ENCODE measurements at places on chromosomes 3 and 15.
A peak's percentile ranks its signal among the peaks of the same experiment; 100 is the strongest.

DNA sequence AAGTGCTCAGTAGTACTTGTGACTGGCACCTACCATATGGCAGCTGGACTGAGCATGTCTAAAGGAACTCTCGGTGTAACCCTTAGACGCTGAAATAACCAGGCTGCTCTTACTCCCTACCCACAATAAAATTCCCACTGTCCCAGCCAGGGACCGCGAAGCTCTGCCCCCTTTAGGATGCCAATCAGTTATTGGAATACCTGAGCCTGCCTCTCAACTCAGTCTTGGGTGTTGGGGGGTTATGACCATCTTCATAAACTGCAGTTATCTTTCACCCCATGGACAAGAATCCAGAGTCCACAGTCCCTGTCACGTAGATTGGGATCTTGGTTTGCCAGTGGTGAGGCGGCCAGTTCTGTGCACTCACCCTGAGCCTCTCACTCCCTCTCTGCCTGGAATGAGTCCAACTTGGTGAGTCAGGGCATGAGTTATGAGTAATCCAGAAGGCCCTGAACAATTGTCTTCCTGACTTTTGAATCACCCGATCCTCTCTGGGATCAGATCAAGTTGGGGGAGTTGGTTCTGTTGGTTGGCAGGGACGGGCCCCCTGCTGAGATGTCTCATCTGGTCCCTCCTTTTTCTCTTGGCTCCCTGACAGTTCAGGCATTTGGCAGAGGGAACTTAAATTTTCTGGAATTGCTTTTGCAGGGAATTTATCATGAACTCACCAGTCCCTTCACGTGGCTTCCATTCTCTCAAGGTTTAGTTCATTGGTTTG, 120.1 kb upstream of the UBE2E1 start:
- no peak for DNase-seq

DNA sequence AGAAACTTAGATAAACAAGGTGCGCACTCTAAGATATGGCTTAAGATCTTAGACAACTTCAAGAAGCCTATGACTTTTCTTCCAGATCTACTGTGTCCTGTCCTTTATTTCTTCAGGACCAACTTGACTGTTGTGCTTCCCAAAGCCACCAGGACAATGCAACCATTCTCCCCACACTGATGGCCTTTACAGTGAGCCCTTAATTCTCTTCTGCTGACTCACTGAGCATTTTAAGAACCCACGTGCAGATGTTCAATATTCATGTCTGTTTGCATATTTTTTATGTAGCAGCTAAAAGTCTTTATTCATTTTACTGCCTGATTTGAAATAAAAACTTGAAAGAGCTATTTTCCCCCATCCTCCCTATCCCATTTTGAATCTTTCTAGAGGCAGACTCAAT, 103.3 kb upstream of the SLC2A2 start:
- DNase-seq: no peak

DNA sequence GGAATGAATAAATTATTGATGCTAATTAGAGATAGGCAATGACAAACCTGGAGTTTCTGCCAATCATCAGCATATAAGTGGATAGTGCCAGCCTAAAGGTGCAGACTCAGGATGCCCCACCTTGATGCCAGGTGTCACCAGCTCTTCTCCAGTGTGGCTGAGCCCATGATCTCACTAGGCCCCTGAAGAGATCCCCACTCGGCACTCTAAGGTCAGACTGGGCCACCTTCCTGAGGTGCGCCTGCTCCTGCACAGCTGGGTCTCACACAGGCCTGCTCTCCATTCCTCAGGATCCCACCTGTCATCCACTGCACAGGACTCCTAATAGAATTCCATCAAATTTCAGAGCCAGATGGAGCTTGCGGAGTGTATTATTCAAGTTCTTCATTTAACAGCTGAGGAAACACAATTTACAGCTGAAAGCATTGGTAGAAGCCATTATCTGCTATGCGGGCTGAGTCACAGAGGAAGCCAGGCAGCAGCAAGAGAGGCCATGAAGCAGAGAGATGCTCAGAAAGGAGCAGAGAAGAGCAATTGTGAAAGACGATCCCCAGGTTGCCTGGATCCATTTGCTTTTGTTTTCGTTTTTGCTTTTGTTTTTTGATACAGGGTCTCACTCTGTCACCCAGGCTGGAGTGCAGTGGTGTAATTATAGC, 25.1 kb upstream of the FSTL1 start:
- no peak for DNase-seq

DNA sequence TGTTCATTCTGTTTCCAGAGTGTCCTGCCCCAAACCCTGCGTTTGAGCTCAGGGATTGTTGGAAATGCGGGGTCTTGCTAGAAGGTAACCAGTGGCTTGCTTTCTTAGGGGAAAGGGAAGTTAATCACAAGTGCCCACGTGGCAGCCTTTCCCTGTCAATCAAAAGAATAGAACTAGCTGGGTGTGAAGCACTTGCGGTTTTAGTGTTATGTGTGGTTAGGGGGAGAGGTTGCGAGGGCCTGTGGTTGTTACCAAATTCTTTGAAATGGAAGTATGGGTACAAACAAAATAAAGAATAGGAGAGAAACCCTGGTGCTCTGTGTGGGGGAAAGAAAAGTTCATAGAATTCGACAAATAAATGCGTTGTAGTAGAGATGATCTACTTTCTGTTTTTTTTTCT, 67.6 kb downstream of the FNDC3B start:
- DNase-seq: peak; percentile 60

GRCh38 chr3:153078826-153079225, 83.2 kb upstream of the RAP2B start:
- DNase-seq: no peak

- no peak for DNase-seq
Measured at GRCh38 chr3:190000861-190001196, 119.9 kb downstream of the P3H2 start.

GRCh38 chr3:141391298-141391990, 23.1 kb downstream of the ZBTB38 start:
- DNase-seq: no peak

GRCh38 chr15:84755736-84756527, 7.5 kb downstream of the ZNF592 start:
- DNase-seq: no peak

DNA sequence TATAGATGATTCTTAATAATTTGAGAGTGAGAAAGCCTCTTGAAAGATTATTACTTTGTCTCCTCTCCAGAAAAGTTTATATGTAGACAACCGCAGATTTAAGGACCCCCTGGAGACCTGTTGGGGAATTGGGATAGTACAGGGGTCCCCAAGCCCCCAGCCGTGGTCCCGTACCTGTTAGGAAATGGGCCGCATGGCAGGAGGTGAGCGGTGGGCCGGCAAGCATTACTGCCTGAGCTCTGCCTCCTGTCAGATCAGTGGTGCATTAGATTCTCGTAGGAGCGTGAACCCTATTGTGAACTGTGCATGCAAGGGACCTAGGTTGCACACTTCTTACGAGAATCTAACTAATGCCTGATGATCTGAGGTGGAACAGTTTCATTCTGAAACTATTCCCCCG, 78.3 kb downstream of the PFN2 start:
- no peak for DNase-seq

DNA sequence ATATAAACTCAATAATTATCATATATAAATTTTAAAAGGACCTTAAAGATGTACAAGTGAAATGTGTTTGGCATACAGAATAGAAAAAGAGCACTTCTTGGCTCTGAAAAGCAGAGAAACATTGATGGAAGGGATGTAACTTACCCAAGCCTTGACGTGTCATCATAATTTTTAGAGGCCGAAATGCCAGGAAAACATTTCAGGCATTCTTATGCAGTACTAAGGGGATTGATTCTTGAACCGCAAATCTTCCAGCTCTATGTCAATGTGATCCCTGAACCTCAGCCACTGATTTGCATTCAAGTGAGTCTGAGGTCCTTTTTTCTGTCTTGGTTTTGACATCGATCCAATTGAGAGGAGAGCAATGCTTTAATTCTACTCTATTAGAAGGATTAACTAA, 97.8 kb downstream of the CLDN1 start:
- DNase-seq: no peak

- no peak for DNase-seq
Measured at GRCh38 chr3:50124052-50124799, 30.9 kb upstream of the SEMA3F start.

GRCh38 chr15:48427960-48428547, 96.8 kb downstream of the DUT start:
- DNase-seq: no peak

DNA sequence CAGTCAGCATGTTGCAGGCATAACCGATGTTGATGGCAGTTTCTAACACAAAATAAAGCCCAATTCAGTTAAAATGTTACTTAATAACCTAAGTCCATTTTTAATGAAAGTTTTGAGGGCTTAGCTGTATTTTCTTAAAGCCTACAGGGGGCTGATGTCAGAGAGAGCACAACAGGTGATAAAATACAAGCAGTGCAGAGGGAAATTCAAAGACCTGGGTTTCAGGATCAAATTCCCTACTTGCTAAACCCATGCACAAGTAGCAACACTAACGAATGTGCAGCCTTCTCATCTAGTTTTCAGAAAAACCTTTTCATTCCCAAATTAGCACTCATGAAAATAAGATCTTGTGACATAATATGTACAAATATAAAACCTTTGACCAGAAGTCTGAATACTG, 202.0 kb downstream of the ATP8B4 start:
- DNase-seq: no peak

DNA sequence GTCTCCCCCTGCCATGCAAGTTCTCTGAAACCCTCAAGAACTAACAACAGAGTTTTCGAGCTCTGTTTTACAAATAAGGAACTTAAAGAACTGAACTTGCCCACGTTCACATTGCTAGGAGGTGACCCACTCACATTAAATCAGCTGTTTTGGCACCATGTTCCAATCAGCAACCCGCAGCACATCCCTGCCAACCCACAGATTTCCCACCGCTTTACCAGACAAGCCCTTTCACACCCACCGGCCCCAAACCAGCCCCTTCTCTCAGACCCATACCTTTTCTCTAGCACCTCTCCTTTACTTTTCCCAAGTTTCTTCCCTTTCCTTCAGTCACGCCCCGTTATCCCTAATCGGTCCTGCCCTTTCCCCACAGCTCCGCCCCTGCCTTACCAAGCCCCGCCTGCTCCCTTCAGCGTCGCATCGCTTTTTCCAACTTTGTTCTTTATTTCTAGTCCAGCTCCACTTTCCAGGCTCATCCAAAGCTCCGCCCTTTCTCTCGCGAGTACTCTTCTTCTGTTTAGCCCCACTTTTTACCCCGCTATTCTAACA, 804 bp upstream of the BRPF1 start:
- no peak for DNase-seq

GRCh38 chr3:46114323-46114988, 87.2 kb upstream of the XCR1 start:
- DNase-seq: no peak

DNA sequence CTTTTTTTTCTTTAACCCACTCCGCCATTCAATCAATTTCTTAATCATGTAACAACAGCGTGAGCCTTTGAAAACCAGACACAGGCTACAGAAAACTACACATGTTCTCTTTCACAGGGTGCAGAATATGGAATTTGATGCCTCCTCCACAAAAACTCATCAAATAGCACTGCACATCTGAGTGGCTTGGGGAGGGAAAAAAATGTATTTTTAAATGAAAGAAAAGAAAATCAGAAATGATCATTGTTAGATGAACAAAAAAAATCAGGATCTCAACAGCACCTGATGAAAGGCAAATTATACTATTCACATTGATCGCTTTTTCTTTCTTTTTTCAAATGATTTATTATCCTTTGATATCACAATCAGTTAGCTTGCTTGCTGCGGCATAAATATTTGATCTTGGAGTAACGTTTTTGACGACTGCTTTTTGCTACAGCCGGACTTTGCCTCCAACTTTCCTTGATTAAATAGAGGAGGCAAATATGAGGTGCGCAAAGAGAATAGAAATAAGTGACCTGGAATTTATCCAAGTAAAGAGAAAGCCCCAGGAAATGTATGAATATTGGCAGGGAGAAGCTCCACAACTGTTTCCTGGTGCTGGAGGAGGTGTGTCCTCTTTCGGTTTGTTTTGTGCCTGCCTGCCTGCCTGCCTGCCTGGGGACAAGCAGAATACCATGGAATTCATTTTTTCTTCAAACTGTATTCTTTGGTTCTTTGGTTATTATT, 63.1 kb downstream of the EDEM1 start:
- no peak for DNase-seq

DNA sequence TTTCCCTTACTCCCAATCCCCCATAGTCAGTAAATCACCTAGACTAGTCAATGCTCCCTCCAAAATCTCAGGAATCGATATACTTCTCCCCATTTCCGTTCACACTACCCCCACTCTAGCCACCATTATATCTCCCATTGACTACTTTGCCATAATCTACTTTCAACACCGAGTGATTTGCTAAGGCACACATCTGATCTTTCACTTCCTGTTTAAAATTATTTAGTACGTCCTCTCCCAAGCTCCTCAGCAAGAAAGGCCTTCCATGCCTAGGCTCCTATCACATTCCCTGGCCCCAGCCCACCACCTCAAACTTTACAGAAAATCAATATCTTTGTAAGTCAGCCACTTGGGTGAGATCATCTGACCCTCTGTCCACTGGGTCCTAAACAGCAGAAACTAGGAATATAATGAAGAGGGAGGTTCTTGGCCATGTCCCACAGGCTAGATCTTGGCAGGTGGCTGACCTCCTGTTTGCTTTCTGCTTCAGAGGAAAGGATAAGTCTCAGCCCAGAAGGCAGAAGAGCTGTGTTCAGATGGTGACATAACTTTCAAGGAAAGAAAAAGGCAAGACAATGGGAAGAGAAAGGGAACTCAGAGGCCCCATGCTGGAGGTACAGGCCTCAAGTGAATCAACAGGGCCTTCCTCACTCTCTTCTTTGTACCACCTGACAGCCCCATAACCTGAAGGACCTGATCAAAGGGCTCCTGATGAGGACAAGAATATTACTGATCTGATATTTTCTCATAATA, 103.0 kb downstream of the RPL22L1 start:
- no peak for DNase-seq

- peak; percentile 60 for DNase-seq
Measured at GRCh38 chr3:187150599-187150998, 11.3 kb upstream of the RPL39L start.

DNA sequence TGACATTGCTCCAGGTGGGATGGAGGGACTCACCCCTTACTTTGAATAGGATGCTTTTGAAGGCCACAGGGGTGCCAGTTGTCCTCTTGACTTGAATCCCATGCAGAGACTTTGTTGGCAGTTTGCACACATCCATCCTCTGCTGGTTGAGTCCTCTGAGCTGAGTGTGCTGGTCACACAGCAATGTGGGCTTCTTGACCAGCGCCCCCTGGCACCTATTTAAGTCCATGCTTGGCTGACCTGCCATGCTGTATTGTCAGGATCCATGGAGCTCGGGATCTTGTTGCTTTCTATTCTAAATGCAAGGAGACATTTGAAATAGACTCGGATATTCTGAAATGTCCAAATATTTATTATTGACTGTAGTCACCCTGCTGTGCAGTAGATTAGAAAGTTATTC, 19.8 kb downstream of the RAB7A start:
- DNase-seq: no peak

GRCh38 chr15:78737187-78737820, 74.0 kb downstream of the ADAMTS7 start:
- DNase-seq: no peak

DNA sequence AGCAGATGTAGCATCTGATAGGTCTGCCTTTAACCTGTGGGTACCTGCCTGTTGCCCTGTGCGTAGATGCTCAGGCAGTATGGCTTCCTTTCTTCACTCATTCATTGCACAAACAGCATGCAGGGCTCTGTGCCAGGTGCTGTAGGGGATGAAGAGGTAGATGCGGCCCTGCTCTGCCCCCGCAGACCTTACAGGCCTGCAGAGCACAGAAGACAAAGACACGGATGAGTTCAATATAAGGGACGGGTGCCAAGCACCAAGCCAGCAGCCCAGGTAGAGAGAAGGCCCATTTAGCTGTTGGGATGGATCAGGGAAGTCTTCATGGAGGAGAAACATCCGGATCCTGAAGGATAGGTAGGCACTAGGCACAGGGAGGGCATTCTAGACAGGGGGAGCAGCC, 69.4 kb downstream of the AAGAB start:
- no peak for DNase-seq

GRCh38 chr3:191120447-191121298, 78.4 kb upstream of the OSTN start:
- DNase-seq: no peak

All from activated CD8-positive, alpha-beta memory T cell treated with anti-CD3 and anti-CD28 coated beads, Interleukin-2, amount 50 U/mL, for 4 hours (primary cell).